ENCODE measurements at places on chromosomes 4 and X.

DNA sequence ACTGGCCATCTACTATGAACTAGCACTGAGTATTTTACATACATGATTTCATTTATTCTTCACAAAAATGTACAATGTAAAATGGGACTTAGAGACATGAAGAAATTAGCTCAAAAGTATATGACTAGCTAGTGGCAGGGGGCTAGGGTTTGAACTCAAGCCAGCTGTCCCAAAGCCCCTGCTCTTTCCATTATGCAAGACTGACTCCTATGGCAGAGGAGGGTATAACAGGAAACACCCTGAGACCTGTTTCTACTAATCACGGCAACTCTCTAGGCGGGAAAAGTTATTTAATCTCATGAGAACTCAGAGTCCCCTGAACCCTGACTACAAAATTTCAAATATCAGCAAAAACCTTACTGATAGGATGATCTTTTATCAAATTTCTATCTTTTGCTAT, 150.6 kb downstream of the PRDM5 start:
- no peak for DNase-seq

DNA sequence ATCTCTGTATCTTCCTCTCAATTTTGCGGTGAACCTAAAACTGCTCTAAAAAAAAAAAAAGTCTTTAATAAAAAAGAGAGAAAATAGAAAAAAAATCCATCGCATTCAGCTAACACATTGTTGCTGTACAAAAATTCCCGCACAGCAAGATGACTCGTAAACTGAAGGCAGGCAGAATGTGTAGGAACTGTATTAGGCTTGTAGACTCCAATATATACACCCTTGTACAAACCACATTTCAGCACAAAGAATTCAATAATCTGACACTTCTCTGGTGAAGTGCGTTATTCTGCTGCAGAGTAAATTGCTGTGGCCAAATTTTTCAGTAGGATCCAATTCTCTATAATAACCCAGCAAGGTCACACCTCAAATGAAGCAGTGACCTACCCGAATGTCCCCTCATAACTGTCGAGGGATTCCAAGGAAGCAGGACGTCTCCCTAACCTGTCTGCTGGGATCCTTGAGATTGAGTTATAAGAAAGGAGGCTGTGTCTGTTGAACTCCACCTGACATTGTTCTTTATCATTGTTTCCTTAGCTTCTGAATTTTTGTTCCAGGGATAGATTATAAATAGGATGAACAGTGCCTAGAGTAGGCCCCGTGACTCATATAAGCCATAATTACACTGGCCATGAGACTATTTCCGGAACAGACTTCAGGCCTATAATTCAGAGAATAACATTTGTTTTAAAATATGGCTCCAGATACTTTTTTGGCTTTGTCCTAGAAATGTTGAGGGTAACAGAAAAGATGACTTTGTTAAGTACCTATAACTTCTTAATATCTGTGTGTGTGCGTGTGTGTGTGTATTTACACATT, 348.3 kb downstream of the PCDH7 start:
- DNase-seq, result no peak

DNA sequence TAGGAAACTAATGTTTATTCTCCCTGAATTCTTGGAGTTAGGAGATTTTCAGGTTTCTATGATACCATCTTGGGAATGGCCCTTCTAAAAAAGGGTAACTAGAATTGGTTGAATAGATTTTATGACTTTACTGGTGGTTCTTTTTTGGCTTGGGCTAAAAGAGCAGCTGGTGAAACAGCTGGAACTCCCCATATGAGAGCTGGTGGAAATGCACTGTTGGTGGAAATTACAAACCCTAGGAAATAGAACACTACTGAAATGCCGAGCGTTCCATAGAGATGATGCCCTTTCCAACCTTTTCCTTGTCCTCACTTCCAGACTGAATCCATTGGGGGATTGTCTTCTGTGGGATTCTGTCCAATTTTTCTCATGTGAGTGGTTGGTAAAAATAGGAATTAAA, 139.5 kb downstream of the STIM2 start:
- DNase-seq, result no peak

- no peak for DNase-seq
Measured at GRCh38 chr4:98674404-98675173, 16.2 kb upstream of the TSPAN5 start.

DNA sequence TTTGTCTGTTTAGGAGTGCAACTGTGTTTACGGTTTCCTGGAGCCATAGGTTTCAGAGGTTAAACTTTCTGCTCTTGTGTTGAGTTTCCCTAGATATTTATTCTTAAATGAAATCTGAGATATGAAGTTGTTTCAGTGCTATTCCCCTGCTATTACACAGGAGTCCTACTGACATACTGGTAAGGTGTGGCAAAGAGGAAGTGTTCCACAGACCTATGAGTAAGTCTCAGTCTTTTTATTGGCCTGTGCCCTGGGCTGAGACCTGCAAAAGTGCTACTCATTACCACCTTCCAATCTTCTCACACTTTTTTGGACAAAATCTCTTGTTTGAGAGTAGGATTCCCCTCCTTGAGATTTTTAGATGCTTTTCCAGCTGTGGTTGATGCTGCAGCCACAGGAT, 35.6 kb upstream of the MAGEA8 start:
- no peak for DNase-seq

GRCh38 chr4:43241104-43241503, 348.6 kb downstream of the GRXCR1 start:
- no peak for DNase-seq

DNA sequence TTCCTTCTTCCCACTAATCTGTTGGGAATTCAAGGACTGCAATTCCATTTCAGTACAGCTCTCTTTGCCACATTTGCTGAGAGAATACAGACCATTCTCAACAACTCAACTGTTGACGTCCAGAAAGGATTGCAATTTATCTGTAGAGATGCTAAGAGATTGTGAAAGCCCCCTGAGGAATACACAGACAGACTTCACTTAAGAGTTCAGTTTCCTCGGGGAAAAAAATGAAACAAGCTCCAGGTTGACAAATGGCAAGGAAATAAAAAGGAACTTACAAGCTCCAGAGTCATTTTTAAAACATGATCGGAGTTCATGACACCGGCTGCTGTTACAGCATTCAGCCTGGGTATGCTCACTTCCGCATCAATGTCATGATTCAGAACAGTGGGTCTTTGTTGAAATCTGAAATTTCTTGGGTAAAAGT, 13.8 kb downstream of the TLR10 start:
- no peak for DNase-seq

GRCh38 chr4:107792711-107793110, 32.0 kb upstream of the SGMS2 start:
- DNase-seq, result no peak

GRCh38 chr4:14749910-14750309, 252.4 kb upstream of the CPEB2 start:
- DNase-seq, result no peak

- peak; percentile 40 for DNase-seq
Measured at GRCh38 chr4:147707892-147708672, 23.8 kb upstream of the ARHGAP10 start.

- DNase-seq, result no peak
Measured at GRCh38 chr4:38917481-38918025, 49.9 kb downstream of the FAM114A1 start.

GRCh38 chr4:176226736-176227135, 31.4 kb upstream of the SPATA4 start:
- no peak for DNase-seq

GRCh38 chr4:34516524-34516923, 1727.8 kb downstream of the ARAP2 start:
- DNase-seq, result no peak

DNA sequence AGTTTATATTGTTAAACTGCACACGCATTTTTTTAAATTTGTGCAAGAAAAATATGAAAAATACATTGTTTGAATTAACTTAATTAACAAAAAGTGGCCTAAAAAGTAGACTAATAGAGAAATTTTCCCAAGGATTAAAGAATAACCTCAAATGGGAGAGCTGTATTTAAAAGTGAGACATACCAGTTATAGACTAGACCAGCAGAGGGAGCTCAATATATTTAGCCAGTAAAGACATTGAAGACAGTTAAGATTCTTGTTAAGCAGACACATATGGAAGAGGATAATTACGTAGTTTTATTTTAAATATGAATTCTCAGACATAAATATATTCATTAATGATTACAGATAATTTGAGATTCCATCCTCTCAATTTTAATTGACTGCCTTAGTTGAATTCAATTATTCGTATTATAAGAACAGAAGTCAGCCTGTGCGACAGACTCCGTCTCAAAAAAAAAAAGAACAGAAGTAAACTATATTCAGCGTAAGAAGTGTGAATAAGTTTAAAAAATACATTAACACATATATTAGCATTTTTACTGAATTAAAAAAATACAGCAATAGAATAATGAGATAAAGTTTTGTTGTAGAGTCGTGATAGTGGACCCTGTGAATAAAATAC, 64.8 kb downstream of the GLRA3 start:
- DNase-seq, result no peak

- no peak for DNase-seq
Measured at GRCh38 chr4:1968686-1969295, 40.0 kb downstream of the NELFA start.

DNA sequence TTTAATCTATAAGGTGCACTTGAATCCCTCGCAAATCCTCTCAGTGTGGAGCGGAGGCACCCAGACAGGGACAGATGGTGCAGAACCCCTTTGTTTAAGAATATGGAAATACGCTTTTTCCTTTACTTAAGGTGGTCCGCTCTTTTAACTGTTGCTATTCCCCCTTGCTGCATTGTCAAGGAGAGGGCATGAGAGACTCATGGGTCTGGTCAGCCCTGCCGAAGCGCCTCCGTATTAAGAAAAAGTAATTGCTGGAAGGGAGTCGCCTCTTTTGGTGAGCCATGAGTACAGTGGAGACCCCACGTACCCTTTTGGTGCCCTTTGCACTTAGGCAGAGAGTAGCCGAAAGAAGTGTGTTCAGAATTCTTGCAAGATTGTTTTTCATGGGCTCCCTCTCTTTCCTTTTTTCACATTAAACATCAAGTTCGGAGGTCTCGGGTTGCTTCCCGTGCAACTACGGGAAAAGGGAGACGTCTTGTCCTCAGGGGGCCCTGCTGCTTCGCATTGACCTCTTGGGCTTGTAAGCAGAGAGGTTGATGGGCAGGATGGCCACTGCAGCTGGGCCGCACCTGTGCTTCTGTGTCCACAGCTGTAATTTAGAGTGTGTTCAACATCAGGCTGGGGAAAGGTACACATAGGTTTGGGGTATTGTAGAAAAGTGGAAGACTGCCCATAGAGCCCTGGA, 109.6 kb downstream of the SPRY1 start:
- no peak for DNase-seq

GRCh38 chr4:5019274-5019673, at the start of gene CYTL1:
Gene CYTL1 (minus strand): TSS chr4:5019458. CDS start chr4:5019445, 13 bp downstream.
- DNase-seq, result no peak

- no peak for DNase-seq
Measured at GRCh38 chr4:26173619-26174018, 147.2 kb upstream of the RBPJ start.

GRCh38 chr4:109432696-109433095, 919 bp upstream of the SEC24B start:
- DNase-seq, result no peak

DNA sequence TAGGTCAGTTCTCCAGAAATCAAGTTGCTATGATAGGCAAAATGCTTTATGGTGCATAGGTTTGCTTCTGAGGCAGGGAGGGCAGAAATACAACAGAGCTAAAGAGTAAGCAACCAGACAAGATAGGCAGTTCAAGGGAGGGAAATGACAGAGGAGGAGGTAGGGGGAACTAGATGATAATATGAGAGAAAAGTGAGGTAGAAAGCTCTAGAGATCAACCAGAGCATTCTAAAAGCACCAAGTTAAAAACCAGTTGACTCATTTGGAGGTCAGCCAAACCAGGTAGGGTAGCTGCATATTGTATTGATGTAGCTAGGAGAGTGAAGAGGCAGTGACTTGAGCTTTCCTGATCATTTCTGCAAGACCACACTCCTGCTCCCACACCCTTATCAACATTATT, 49.0 kb upstream of the SLC16A2 start:
- DNase-seq, result no peak

DNA sequence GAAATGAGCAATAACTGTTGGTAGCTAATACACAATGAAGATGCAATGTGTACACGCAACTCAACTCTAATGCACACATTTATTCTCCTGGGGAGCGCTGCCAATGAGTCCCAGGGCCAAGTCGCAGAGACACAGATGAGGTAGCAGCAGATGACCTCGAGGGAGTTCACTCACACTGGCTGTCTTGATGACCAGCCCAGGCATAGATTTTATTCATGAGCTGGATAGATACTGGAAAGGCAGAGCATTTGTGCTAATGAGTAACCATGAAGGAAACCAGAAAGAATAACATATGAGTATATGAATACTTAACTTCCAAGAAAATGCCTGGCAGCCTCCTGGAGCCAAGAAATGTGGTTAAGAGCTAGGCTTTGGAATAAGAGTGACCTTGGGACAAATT, 42.3 kb downstream of the RASL11B start:
- DNase-seq, result no peak

GRCh38 chr4:88102026-88102425, 56.4 kb downstream of the ABCG2 start:
- DNase-seq, result no peak

- DNase-seq, result no peak
Measured at GRCh38 chrX:57677132-57677858, 2.8 kb downstream of the NLRP2B start.

DNA sequence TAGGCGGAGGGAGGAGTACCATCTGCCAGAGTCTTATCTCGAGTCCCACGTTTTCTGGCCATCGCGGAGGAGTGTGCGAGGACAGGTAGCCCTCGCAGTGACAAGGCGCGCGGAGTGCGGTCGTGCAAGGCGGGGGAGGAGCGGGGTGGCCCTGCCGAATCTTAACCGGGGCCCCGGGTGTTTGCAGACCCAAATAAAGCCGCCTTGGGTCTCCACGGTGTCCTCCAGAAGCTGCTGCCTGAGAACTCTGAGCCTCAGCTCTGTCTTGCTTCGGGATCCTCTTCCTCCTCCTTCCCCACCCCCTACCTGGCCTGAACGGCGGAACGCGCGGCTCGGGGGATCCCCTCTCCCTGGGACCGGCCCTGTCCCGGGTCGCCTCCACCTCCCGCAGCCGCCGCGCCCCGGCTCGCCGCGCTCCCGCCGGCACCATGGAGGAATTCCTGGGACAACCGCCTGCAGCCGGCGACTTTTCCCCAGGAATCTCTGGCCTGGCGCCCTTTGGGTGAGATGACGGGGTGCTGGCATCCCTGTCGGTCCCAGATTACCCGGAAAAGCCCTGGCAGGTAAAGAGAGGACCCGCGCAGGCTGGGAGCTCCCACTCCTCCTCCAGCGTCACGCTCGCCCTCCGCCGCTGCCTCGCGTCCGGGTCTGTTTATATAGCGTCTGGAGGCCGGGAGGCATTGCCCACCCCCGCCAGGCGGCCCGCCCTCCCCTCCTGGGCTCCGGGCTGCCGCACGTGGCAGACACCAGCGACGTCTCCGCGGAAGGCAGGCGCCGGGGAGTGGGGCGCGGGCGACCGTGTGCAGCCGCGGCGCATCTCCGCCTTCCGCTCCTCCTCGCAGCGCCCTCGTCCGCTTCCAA, at the start of gene GALNTL6:
Gene GALNTL6, plus strand, starts transcription at position 740 of the 861 bp plus-strand sequence.
- DNase-seq, result no peak

GRCh38 chr4:104815665-104816064, 321.0 kb upstream of the CXXC4 start:
- DNase-seq, result no peak

- no peak for DNase-seq
Measured at GRCh38 chr4:41791557-41791956, 43.0 kb upstream of the PHOX2B start.

GRCh38 chr4:172152284-172152683, 339.1 kb downstream of the GALNTL6 start:
- no peak for DNase-seq

GRCh38 chr4:153651587-153651986, 32.5 kb upstream of the TLR2 start:
- peak; percentile 14 for DNase-seq

- no peak for DNase-seq
Measured at GRCh38 chrX:102604327-102604726, 5.0 kb downstream of the ARMCX5 start.

Measured in stimulated activated CD8-positive, alpha-beta memory T cell treated with anti-CD3 and anti-CD28 coated beads, Interleukin-12 subunit alpha, Interleukin-12 subunit beta, amount 100 ng/mL, for 1 hour (primary cell).